ENCODE measurements at places on chromosomes 3 and 15. TPM values are rescaled to one million over a fixed set of nuclear protein-coding genes. Genes with fewer than 3 reads are reported as not detected.

DNA sequence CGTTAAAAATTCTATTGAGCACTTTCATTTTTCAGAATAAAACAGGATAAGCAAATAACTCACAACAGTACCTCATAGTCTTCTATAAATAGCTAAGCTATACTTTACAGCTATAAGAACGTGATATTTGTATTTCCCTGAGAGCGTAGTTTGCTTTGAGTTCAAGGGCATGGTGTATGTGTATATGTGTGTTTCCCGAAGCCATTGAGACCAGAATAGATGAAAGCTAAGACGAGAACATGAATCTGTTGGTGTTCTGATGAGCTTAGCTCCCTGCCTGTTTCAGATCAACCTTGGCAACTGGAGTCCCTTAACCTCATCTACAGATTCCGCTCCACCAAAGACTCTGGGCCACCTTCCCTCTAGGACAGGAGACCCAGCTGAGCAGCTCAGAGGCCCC lies 59.5 kb upstream of the MCF2L2 start:
- H3K36me3 ChIP-seq = no peaks in the 10 kb centered on the region
- H3K27ac ChIP-seq = no peak overlapping the region
- DNase-seq = no peak
- H3K4me1 ChIP-seq = peaks cover 7% of the 10 kb centered on the region
- no peaks in the 10 kb centered on the region for H3K27me3 ChIP-seq
- no peak overlapping the region for H3K4me3 ChIP-seq

DNA sequence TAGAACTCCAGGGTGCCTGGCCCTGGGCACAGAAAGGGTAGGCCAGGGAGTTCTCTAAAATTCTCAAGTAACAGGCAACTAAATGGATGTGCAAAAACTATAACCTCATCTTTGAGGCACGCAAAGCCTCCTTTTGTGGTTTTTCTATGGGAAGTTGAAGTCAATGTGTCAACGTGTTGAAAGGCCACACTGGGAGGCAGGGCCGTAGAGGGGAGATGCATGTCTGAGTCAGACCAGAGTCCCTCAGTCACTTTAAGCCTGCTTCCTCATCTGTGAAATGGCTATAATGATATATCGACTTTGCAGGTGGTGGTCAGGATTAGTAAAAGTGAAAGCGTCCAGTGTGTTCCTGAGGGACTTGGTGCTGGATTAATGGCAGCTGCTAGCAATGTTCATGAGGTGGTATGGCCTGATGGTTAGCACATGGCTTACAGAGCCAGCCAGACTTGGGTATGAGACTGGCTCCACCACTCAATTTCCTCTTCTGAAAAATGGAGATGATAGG lies 17.0 kb downstream of the TGM5 start:
- H3K36me3 ChIP-seq = no peaks in the 10 kb centered on the region
- no peaks in the 10 kb centered on the region for H3K27me3 ChIP-seq
- no peak overlapping the region for H3K27ac ChIP-seq
- no peaks in the 10 kb centered on the region for H3K4me1 ChIP-seq
- no peak for DNase-seq

- no peaks in the 10 kb centered on the region for H3K27me3 ChIP-seq
- H3K36me3 ChIP-seq = peaks cover 60% of the 10 kb centered on the region
- DNase-seq = no peak
- no peak overlapping the region for H3K4me3 ChIP-seq
- H3K4me1 ChIP-seq = no peaks in the 10 kb centered on the region
- H3K27ac ChIP-seq = no peak overlapping the region
Observed at GRCh38 chr3:4687596-4687995, 194.4 kb downstream of the ITPR1 start.

DNA sequence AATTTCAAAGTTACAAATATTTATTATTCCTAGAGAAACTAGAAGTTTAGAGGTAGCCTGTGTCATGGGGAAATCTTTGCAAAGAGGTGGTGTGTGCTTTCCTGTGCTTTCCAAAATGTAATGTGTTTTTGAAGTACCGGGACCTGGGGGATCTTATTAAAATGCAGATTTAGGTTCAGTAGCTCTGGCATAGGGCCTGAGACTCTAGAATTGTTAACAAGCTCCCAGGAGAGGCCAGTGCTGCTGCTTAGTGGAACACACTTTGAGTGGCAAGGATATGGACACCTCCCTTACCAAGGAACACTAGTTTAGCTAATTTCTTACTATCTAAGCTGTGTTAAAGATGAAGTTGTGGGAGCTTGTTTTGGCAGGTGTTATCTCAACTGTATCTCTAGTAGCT lies 428.9 kb downstream of the VGLL3 start:
- no peak for DNase-seq
- H3K27me3 ChIP-seq = no peaks in the 10 kb centered on the region
- no peaks in the 10 kb centered on the region for H3K36me3 ChIP-seq
- H3K27ac ChIP-seq = no peak overlapping the region

- no peak overlapping the region for H3K27ac ChIP-seq
- DNase-seq = no peak
- H3K27me3 ChIP-seq = no peaks in the 10 kb centered on the region
- no peaks in the 10 kb centered on the region for H3K36me3 ChIP-seq
- H3K4me1 ChIP-seq = no peaks in the 10 kb centered on the region
Observed at GRCh38 chr15:88166082-88166993, 90.2 kb downstream of the NTRK3 start.

The STX19 gene
- total RNA-seq = not detected

The VPS33B gene
- 5.8 TPM for total RNA-seq

The TRIM71 gene
- not detected for total RNA-seq

The ANXA2 gene
- 388 TPM for total RNA-seq

The PLD1 gene
- total RNA-seq = 111 TPM

The ZSCAN29 gene
- 6.4 TPM for total RNA-seq

The XCR1 gene
- total RNA-seq = not detected
